ENCODE measurements at places on chromosomes 6 and 20.

DNA sequence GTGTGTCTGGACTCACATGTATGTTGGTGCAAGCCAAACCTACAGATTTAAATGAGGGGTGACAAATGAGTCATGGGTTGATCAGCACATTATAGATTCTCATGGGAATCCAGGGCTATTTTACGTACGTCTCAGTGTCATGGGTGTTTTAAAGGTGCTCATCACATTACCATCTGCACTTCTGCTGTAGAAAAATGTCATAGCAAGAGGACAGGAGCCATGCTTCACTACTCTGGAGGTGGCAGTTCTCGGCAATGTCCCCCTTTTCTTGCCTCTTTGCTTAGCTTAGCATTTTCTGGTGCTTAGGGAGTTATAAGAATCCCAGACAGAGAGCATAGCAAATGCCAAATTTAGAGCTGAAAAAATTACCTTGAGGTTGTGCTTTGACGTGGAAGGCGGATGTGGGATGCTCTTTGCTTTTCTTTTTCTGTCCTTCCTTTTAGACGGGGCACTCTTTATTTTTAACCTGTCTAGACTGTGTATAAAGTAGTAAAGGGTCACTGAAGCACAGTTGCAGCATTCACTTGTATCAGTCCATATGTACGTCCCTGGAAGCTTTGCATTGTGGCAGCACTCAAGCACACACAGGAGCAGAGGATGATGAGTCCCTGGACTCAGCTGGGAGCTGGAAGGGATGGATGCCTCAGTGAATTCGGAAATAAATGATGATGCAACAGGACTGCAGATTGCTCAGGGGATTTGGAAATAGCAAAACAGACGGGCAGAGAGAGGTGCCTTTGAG is 139.7 kb downstream of the SYNDIG1 start:
- peak; percentile 9 for DNase-seq

GRCh38 chr20:32465092-32465900 is 107.2 kb downstream of the ASXL1 start:
- no peak for DNase-seq

GRCh38 chr6:82385546-82385945 is 21.9 kb downstream of the TPBG start:
- DNase-seq = no peak

- peak; percentile 32 for DNase-seq
These were observed 69.0 kb downstream of the BTBD9 start for GRCh38 chr6:38570750-38571149.

DNA sequence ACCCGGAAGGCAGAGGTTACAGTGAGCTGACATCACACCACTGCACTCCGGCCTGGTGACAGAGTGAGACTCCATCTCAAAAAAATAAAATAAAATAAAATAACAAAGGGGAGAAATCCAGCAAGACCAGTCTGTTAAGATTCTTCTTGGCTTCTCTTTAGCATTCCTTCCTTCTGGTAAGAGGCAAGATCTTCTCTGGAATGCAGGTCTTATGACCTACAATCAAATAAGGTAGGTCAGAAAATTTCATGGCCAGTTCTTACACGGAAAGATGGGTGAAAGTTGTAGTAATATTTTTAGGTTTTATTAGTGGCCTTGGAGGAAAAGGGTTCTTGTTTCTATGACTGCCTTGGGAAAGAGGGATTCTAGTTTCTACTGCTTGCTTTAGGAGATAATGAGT is 180.9 kb downstream of the FUT9 start:
- no peak for DNase-seq

DNA sequence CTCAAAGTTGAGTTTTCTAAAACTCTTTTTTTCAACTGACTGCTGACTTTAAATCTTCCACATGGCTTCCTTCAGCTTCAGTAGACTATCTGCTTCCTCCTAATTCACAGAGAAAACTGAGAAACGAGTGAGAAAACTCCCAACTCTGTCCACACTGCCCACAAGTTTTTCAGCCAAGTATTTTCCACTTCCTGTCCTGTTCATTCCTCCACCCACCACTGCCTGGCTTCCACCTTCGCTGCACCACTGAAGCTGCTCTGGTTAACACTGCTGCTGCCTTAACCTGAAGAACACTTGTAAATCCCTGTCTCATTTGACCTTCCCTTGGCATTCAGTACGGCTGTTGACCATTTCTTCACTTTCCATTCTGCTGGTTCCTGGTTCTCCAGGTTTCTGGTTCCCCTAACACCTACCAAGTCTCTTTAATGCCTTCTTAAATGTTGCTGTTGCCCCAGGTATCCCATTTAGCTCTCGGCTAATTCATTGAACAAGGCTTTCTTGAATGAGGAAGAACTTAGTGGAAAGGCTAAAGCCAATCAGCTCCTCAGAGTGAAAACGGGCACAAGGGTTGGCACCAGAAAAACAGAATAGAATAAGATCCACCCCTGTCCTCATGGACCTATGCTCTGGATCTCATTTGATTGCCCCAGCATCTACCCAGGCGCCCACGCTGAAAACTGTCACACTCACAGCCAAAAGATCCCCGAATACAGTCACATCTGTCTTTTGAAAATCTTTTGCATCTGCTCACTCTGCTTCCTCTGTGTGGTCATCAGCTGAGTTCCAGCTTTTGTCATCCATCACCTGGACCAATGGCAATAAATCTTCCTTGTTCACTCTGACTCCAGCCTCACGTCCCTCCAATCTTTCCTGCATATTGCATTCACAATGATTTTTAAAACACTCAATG is 104.4 kb upstream of the TAB2 start:
- DNase-seq = no peak

- DNase-seq = no peak
These were observed 40.1 kb upstream of the CARMIL1 start for GRCh38 chr6:25239059-25239458.

DNA sequence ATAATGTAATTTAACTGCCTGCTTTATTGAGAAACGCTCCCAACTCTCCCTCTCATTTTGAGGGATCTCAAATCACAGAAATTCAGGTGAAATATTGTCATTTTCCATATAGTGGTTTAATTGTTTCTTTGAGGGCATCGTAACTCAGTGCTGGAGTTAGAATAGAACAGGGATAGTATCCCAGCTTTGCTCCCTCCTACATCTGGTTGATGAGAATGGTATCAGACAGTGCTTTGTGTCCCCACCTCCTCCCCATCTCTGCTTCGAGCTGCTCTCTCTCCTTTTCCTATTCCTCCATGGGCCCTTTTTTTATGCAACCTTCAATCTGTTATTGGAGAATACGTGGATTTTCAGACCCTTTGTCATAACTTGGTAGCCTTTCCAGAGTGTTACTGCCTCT is 41.2 kb upstream of the REV3L start:
- DNase-seq = no peak

DNA sequence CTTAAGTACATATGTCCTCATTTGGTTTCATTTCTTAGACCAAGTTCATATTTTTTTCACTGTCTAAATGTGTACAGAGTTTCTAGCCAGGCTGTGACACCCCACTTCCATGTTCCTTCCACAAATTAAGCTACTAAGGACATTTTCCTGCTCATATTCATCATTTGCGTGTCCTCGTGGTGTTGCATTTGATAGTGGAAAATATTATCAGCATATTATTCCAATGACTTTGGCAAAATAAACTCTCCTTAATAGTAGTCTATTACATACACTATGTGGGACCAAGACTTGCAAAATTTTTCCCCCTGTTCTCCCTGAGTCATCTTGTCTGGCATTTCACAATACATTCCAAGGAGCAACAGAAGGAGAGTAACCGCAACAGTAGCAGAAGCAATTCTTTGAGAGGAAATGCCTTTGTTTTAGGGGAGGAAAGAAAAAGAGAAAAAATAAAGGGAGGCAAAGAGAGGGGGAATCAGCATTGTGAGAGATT is 599.2 kb downstream of the COL12A1 start:
- peak; percentile 91 for DNase-seq

DNA sequence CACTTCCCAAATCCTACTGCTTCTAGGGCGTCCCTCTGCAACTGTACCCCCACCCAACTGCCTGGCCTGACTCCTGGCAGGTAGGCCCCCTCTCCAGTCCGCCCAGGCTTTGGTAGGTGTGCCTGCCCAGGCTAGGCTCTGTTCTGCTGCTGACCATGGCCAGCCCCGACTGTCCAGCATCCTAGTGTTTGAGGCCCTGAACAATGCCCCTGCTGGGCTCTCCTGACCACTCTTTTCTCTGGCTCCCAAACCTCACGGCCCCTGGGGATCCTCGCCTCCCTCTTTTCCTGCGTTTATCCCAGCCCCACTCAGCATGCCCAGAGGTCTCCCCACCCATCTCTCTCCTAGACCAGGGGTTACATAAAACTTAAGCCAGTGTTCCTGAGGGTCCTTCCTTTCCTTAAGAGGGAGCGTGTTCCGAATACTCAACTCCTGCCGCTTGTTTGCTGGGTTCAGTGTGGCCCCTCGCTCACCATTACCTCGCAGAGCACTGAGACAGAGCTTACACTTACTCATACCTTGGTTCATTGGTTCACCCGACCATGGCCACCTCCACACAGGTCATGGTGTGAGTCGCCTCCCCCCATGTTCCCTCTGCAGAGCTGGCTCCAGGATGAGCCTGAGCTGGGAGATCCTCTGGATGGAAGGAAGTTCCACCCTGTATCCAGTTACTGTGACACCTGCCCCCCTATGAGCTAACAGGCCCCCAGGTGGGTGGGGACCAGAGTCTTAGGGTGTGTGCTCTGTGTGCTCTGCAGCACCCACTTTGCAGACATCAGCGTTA is 21.0 kb upstream of the MYT1 start:
- no peak for DNase-seq

GRCh38 chr6:105804424-105804823 is 281.7 kb upstream of the PRDM1 start:
- DNase-seq = peak; percentile 94

GRCh38 chr6:71194724-71195123 is 93.9 kb upstream of the OGFRL1 start:
- DNase-seq = peak; percentile 55

GRCh38 chr6:20279608-20280287 is 67.5 kb upstream of the MBOAT1 start:
- DNase-seq = peak; percentile 38

DNA sequence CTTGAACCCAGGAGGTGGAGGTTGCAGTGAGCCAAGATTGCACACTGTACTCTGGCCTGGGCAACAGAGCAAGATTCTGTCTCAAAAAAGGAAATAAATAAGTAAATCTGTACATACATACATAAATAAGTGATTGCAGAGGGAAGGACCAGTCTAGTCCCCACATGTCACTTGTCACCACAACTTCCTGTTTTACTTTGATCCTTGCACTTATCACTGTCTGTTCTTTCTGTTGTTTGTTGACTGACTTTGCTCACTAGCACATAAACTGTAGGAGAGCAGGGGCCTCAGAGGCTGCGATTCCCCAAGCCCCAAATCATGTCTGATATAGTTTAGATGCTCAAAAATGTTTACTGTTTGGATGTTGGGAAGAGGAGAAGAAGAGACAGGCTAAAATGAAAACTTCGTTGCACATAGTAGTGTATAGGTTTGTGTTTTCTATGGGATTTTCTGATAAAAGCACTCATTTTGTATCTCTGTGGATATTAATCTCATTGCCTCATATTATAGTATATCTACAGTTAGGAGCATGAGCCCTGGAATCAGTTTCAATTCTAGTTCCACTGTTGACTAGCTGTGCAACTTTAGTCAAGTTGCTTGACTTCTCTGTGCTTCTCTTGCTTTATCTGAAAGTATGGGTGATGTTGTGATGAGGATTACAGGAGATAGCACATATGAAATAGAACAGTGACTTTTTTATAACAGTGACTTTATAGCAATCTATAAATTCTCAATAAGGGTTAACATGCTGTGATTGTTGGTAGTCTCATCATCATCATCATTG is 165.0 kb downstream of the TBC1D7 start:
- no peak for DNase-seq

GRCh38 chr6:57221936-57222742 is at the start of gene RAB23:
TSS of gene RAB23 (minus strand) at chr6:57222307. CDS start at chr6:57210380, 11,927 bp downstream.
- DNase-seq = peak; percentile 64

GRCh38 chr20:3797592-3798372 is 1.7 kb downstream of the CDC25B start:
- no peak for DNase-seq

GRCh38 chr6:24126586-24127192 is 674 bp downstream of the NRSN1 start:
- DNase-seq = peak; percentile 46

DNA sequence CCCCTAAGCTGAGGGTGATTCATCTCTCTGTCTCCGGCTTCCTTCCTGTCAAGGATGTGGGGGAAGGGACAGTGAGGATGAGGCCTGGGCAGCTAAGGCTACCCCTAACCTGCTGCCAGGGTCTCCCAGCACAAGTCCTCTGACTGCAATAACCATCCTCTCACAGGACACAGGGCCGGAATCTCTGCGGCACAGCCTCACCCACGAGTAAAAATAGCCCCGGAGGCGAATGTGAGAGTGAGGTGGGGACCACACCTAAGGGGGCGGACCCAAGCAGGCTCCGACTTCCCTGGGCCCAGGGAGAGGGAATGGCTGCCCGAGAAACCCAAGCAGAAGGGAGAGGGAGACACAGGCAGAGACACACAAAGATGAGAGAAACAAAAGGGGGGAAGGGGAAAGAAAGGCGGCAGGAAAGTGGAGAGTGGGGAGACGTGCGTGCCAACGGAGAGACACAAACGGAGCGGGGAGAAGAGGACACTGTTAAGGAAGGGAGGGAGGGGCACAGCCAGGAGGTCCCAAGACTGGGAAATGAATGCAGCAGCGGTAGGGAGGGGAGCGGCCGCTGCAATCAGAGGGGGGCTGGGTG is 1.4 kb downstream of the CLIC1 start:
- DNase-seq = peak; percentile 86

GRCh38 chr20:34709044-34709830 is 5.1 kb downstream of the TP53INP2 start:
- peak; percentile 55 for DNase-seq

- DNase-seq = no peak
These were observed 86.7 kb downstream of the GRM4 start for GRCh38 chr6:34059136-34059731.

DNA sequence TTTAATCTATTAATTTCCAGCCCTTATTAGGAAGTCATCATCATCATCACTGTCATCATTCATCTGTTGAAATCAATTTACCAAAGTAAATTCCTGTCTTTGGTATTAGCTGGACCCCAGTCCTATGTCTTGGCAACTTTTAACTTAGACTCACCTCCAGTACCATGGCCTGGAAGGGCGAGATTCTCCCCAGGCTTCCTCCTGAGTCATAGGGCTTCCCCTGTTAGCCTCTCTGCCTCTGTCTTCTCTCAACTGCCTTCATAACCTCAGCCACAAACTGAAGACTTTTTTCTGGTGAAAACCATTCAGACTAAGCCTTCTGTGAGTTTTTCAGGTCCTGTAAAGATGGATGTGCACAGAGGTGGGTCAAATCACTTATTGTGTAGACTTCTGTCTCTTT is 95.0 kb downstream of the NKAIN2 start:
- DNase-seq = no peak

DNA sequence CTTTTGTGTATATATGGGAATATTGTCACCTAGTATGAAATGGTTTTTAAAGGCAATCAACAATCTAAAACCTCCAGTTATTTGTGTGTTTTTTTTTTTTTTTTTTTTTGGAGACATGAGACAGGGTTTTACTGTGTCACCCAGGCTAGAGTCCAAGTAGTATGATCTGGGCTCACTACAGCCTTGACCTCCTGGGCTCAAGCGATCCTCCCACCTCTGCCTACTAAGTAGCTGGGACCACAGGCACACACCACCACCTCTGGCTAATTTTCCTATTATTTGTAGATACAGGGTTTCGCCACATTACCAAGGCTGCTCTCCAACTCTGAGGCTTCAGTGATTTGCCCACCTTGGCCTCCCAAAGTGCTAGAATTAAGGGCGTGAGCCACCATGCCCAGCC is 349.9 kb downstream of the UTRN start:
- no peak for DNase-seq

Measured in bronchial epithelial cell (primary cell).